Caki2 (cell line): ENCODE measurements at places on chromosomes 13 and 19.

DNA sequence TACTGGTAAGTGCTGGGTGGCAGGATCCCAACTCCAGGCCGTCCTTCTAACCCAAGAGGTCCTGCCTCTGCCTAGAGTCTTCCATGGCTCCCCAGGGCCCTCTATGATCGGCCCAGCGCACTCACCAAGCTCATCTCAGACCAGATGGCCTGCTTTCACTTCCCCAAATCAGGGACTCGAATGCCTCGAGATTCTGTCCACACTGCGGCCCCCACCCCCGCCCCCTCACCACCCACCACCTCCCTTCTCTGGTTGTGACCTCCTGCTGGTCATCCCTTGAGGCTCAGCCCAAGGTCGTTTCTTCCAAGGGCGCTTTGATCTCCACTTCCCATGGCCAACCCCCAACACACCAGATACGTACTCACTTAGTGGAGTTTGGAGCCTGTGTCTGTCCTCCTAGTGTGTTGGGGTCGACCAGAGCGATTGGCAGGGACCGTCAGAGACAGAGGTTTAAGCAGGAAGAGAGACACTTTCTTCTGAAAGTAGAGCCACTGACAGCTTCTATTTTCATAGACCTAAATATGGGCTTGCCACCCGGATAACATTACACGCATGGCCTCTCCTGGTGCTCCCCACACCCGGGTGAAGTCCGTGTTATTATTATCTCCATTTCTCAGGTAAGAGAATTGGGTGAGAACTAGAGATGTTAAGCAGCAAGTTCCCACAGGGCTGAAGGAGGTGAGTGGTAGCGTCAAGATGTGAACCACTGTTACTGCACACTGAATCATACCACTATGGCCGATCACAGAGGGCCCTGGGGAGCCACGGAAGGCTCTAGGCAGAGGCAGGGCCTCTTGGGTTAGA, at the start of gene FCER2:
FCER2 (minus strand) TSS at position 478 of the 804 bp plus-strand sequence. CDS start 2,371 bp downstream, outside the sequence.
- DNase-seq, result no peak

- no peak for DNase-seq
These were observed 490.0 kb downstream of the PCDH20 start for GRCh38 chr13:60925686-60926085.

GRCh38 chr13:74367193-74367592, 233.0 kb upstream of the KLF12 start:
- no peak for DNase-seq

DNA sequence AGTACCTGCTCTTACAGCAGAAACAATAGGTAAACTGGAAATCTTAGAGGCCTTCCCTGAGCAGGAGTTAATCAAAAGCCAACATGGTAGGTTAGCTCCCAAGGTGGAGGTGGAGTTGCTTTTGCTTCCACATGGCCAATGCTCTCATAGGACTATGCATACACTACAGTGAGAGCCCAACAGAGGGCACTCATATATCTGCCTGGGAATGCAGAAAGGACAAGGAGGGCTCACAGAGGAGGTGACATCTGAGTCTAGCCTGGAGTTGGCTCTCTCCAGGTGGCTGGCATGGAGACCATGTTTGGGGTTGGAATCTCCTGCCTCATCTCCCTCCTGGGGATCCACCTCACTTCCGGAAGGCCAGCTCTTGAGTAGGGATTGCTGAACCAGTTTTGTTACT, 34.6 kb downstream of the ATP8A2 start:
- DNase-seq, result peak; percentile 10

DNA sequence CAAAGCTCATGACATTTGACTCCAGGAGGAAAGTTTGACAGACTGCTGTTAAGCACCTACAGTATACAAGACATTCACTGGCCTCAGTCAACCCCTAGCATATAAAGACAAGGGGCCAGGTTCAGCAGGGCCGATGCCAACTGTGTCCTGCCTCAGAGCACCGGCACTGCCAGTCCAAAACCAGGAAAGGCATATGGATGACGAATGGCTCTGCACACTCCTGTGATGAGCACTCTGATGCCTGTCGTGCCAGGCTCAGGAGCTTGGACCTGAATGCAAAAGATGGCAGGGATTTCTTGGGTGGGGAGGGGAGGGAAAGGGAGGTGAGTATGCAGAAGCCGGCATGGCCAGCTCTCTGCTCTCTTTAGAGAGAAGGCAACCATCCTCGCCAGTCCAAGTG, 38.9 kb downstream of the COL4A1 start:
- DNase-seq, result no peak

DNA sequence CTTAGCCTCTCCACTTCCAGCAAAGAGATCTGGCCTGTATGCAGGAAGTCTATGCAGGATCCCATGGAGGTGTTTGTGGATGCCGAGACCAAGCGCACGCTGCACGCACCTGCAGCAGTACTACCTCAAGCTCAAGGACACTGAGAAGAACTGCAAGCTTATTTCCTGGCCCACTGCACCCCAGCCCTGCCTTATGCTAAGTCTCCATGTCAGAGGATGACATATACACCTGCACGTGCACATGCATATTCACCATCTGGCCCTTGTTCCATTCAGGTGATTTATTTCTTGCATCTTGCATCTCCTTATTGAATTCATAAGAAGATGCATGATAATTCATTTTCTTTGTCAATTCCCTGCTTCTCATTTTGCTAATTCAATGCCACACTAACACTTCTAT, 472.8 kb upstream of the SGCG start:
- DNase-seq, result no peak

GRCh38 chr13:33016414-33017322, at the start of gene KL:
Gene KL, plus strand, starts transcription at chr13:33016423. Its CDS starts 18 bp downstream, at chr13:33016441.
- no peak for DNase-seq

GRCh38 chr13:110214637-110215036, 92.3 kb downstream of the COL4A1 start:
- no peak for DNase-seq

GRCh38 chr19:41876847-41877832, at the start of gene CD79A:
Gene CD79A, plus strand, starts transcription at chr19:41877279. Its CDS starts 26 bp downstream, at chr19:41877305.
- no peak for DNase-seq

DNA sequence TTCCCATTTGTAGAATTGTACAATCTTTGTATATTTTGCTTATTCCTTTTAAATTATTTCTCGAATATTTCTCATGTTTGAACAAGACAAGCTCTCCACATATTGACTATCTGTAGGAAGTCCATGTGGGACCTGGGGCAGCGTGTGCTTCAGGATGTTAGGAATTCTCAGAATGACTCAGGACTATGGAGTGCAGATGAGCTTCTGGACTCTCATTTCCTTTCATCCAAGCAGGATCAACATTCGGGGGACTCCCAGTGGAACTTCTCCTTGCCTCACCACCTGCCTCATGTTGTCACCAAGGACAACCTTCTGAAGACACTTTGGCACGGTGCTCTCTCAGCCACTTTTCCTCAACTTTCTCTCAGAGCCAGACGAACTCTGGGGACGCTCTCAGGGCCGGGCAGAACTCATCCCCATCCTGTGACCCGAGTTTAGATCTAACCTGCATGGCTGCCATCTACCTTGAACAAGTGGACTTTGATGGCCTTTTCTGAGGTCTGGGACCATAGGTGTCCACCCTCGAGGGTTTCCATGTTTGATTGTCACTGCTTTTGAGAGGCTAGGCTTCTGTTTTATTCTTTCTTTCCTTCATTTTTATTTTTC, 441.7 kb downstream of the IRS2 start:
- no peak for DNase-seq

DNA sequence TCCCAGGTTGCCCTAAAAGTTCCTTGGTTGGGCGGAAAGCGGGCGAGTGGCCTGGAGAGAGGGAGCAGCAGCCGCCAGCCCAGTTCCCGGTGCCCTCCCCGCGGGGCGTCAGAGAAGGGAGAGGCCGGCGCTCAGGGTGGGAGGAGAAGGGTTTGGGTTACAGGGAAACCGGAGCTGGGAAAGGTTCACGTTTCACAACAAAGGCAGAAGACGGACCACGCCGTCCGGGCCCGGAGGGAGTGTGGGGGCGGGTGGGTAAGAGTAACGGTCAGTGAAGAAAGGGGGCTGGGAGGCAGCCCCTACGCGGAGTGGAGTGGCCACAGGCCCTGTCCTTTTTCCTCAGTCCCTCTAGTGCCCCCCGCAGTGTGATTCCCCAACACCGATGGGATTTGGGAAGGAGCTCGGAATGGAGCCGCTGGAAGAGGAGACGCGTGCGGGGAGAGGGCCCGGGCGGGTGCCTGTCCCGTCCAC, 1.6 kb downstream of the SIX5 start:
- peak; percentile 80 for DNase-seq

DNA sequence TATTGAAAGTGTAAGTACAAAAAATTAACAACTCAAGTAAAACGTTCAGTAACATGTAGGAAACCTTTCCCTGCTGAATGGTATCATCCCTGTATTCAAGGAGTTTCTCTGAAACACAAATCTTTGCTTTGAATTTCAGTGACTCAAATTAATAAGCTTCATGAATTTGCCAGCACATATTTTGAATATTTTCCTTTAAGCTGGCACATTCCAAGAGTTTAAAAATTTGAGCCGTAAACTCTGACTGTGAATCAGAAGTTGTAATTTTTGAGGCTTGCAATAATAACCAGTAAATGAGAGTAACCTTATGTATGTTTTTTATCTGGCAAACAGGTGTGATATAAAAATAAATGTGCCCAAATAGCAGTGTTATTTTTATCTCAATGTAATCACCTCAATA, 1722.6 kb upstream of the PRR20A start:
- DNase-seq, result no peak

DNA sequence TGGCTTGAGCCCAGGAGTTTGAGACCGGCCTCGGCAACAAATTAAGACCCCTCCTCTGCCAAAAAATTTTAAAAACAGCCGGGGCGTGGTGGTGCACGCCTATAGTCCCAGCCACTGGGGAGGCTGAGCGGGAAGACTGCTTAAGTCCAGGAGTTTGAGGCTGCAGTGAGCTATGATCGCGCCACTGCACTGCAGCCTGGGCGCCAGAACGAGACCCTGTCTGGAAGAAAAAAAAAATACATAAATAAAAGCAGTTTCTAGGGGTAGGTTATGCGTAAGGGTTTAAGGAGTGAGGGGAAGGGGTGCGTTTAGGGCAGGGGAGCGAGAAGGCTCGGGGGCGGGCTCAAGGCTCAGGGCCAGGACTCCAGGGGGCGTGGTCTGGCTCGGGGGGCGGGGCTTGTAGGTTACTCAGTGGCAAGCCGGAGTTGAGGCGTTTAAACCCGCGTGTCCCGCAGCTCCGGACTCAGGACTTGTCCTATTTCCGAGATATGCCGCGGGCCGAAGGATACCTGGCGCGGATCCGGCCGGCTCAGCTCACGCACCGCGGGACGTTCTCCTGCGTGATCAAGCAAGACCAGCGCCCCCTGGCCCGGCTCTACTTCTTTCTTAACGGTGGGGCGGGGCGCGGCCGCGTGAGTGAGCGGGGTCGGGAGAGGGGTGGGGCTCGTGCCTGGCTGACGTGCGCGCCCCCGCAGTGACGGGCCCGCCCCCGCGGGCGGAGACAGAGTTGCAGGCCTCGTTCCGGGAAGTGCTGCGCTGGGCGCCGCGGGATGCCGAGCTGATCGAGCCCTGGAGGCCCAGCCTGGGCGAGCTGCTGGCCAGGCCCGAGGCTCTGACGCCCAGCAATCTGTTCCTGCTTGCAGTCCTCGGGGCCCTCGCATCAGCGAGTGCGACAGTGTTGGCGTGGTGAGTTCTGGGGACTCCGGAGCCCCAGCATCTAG, 10.7 kb downstream of the SPACA6 start:
- DNase-seq, result peak; percentile 95

DNA sequence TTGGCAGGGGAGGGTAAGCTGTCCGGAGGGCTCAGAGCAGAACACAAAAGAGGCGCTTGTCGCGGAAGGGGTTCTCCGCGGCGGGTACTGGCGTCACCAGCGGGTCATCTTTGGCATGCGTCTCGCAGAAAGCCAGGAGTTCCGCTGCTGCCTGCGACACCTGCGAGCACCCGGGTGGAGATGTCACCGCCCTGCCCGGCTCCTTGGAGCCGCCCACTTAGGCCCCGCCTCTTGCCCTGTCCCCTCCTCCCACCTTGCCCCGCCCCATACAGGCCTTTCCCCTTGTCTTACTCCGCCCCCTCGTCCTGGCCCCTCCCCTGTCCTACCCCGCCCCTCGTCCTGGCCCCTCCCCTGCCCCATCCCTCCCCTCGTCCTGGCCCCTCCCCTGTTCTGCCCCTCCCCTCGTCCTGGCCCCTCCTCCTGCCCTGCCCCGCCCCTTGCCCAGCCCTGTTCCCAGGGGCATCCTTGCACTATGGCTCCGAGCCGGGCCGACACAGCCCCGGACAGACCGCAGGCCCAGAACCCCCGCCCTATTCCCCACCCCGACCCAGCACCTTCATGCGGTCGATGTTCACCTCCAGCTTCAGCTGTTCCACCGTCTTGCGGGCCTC, 1.9 kb downstream of the GNG8 start:
- peak; percentile 70 for DNase-seq

GRCh38 chr13:30463787-30464495, 1.8 kb downstream of the HMGB1 start:
- peak; percentile 60 for DNase-seq

DNA sequence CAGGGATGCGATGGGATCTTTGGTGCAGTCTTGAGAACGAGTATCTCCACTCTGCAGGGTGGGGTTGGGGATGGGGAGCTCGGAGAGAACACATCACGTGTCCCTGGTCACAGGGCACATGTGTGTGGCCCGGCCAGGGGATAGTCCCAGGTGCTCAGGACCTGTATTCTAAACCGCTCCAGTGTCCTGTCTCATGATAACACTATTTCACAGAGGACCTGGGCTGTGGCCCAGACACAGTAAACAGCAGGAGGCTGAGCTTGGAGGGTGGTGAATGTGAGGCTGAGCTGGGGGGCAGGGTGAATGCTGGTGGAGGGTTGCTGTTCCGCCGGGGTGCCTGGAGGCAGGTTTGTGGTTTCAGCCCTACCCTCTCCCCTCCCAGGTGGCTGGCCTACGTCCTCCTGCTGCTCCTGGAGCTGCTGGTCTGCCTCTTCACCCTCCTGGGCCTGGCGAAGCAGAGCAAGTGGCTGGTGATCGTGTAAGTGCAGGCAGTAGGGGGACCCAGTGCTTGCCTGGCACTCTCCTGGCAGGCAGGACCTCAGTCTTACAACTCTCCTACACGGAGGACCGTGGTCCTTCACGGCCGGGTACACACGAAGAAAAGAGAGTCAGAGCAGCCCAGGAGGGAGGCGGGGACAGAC, 11.1 kb downstream of the TTYH1 start:
- DNase-seq, result peak; percentile 16

DNA sequence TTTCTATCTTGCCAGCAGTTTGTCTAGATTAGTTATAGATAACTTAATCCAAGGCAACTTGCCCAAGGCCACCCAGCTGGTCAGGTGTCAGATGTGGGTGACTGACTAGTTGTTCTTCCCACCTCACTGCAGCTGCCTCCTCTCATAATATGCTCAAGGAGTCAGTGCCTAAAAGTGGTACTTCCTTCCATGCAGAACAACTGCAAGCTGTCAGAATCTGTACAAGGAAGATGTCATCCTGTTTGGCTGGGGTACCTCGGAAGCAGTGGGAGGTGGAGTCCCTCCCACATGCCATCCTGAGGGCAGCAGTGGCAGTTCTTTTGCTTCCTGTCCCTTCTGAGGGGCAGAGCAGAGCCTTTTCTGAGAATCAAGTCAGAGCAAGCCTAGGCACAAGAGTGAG, 193.2 kb upstream of the RFC3 start:
- no peak for DNase-seq

GRCh38 chr13:45215392-45216077, 14.7 kb upstream of the KCTD4 start:
- no peak for DNase-seq

DNA sequence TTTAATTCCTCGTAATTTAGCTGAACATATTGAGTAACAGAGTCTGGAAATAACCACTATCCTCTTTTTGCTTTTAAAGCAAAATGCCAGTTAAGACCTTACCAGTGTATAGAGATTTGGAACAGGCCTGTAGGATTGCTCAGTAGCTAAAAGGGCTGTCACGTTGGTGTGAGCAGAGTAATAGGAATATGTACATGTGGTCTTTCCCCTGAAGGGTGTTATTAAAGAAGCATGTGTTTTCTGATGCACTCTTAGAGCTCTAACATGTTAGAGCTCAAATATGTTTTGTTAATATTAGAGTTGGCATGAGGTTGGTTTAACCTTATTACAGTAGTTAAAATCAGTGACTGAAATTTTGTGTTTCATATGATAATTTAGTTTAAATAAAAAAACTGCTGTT, 172.9 kb downstream of the PDS5B start:
- DNase-seq, result no peak
